Chondrocyte (in vitro differentiated cells): ENCODE measurements at places on chromosomes 4 and X.

- no peak overlapping the region for H3K4me3 ChIP-seq
- no peak overlapping the region for H3K27ac ChIP-seq
- no peaks in the 10 kb centered on the region for H3K27me3 ChIP-seq
- no peak for DNase-seq
- no peaks in the 10 kb centered on the region for H3K4me1 ChIP-seq
Measured at GRCh38 chr4:21205821-21206531, 505.7 kb downstream of the PACRGL start.

GRCh38 chr4:76624931-76625715, 190.1 kb downstream of the SHROOM3 start:
- DNase-seq: no peak
- H3K4me3 ChIP-seq: peak overlapping the region; percentile 33
- H3K36me3 ChIP-seq: peaks cover 8% of the 10 kb centered on the region
- H3K4me1 ChIP-seq: peaks cover 61% of the 10 kb centered on the region
- H3K27me3 ChIP-seq: no peaks in the 10 kb centered on the region
- peak overlapping the region; percentile 98 for H3K27ac ChIP-seq

- H3K27me3 ChIP-seq: no peaks in the 10 kb centered on the region
- no peaks in the 10 kb centered on the region for H3K4me1 ChIP-seq
- no peak overlapping the region for H3K4me3 ChIP-seq
- DNase-seq: no peak
- peaks cover 20% of the 10 kb centered on the region for H3K36me3 ChIP-seq
Measured at GRCh38 chr4:87330761-87331160, 8.1 kb upstream of the HSD17B13 start.

DNA sequence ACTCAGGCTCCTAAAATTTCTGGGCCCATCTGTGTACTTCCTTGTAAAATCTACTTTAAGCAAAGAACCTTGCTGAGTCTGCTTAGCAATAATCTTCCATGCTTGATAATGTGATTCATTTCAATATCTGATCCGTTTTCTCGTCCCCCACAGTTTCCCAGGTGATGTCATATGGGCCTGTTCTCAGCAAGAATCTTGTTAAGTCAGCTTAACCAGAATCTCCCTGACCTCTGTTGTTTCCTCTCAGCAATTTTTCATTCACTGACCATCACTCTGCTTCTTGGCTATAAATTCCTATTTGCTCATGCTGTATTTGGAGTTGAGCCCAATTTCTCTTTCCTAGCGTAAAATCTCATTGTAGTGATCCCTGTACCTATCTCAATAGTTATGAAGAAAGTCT, 13.9 kb downstream of the CSN2 start:
- H3K27me3 ChIP-seq: peaks cover 5% of the 10 kb centered on the region
- DNase-seq: no peak
- no peak overlapping the region for H3K4me3 ChIP-seq
- H3K36me3 ChIP-seq: no peaks in the 10 kb centered on the region
- H3K4me1 ChIP-seq: no peaks in the 10 kb centered on the region
- no peak overlapping the region for H3K27ac ChIP-seq

DNA sequence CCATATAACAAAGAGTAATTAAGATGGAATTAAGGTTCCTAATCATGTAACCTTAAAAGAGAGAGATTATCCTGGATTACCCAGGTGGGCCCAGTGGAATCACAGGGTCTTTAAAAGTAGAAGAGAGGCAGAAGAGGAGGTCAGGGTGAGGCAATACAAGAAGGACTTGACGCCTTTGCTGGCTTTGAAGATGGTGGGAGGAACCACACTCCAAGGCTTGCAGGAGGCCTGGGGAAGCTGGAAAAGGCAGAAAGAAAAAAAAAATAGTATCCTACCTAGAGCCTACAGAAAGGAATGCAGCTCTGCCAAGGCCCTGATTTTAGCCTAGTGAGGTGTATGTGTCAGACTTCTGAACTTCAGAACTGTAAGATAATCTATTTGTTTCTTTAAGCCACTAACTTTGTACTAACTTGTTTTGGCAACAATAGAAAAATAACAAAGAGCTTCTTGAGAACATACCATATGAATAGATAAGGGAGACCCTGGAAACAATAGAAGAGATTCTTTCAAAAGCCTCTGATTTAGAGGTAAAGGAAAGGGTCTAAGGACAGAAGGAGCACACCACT, 229.9 kb upstream of the TTC29 start:
- no peak overlapping the region for H3K27ac ChIP-seq
- H3K4me3 ChIP-seq: no peak overlapping the region

DNA sequence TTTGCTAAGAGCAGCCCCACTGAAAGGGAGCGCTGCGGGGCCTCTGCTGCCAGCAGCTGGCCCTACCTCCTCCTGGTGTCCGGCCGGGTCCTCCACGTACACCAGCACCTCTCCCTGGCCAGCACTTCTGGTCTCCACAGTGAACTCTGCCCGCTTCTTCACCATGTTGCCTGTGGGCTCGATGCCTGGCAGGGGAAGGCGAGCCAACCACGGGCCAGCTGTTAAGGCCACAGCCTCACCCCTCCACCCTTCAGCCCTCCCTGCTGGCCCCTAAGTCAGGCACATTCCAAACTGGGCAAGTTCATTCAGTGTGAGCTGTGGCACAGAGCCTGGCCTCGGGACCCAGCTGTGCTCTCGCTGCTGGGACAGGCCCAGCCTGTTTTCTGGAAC, 7.8 kb downstream of the FLNA start:
- H3K4me1 ChIP-seq: peaks cover 31% of the 10 kb centered on the region
- no peak for DNase-seq
- H3K36me3 ChIP-seq: peaks cover 20% of the 10 kb centered on the region
- H3K27ac ChIP-seq: peak overlapping the region; percentile 61
- peak overlapping the region; percentile 44 for H3K4me3 ChIP-seq

- peaks cover 8% of the 10 kb centered on the region for H3K4me1 ChIP-seq
- no peaks in the 10 kb centered on the region for H3K27me3 ChIP-seq
- DNase-seq: no peak
- no peak overlapping the region for H3K4me3 ChIP-seq
- H3K27ac ChIP-seq: no peak overlapping the region
- peaks cover 3% of the 10 kb centered on the region for H3K36me3 ChIP-seq
Measured at GRCh38 chr4:99362768-99363167, 10.2 kb upstream of the ADH1C start.
